Suppressor macrophage (primary cell): ENCODE measurements at places on chromosomes 6 and 20.

GRCh38 chr6:43772681-43773049, 2.7 kb downstream of the VEGFA start:
- DNase-seq = no peak

DNA sequence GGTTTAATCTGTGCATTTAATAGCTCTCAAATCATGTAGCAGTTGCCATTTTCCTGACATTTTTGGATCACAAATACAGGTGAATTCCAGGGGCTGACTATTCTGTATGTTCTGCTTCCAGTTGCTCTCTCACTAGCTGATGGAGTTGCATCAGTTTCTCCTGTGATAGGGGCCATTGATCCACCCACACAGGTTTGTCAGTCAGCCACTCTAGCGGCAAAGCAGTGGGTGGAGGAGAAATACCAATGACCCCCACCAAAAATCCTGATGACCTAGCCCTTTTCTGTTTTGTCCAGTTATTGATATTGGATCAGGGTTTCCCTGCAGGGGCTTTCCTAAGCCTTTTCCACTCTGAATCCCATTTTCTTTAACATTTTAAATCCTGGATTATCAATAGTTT, 72.3 kb upstream of the BTN3A2 start:
- no peak for DNase-seq

GRCh38 chr6:45432977-45433376, 55.2 kb upstream of the SUPT3H start:
- DNase-seq = no peak

GRCh38 chr6:169291646-169292337, 38.1 kb upstream of the THBS2 start:
- no peak for DNase-seq

DNA sequence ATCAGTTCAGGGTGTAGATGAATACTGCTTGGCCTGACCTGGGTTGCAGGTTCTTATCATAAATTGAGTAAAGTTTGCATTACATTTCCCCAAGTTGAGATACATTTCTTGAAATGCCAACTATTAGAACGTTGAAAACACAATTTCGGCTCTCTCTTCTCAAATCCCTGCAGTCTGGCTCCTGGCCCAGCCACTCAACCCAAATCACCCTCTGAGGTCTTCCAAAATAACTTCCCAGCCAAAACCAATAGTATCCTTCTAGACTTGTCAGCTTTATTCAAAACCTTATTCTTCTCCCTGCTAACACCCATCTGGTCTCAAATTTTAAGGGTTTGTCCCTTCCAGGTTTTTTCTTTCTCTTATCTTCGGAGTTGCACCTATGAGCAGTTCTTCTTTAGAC, 263.6 kb downstream of the EYA4 start:
- DNase-seq = no peak

DNA sequence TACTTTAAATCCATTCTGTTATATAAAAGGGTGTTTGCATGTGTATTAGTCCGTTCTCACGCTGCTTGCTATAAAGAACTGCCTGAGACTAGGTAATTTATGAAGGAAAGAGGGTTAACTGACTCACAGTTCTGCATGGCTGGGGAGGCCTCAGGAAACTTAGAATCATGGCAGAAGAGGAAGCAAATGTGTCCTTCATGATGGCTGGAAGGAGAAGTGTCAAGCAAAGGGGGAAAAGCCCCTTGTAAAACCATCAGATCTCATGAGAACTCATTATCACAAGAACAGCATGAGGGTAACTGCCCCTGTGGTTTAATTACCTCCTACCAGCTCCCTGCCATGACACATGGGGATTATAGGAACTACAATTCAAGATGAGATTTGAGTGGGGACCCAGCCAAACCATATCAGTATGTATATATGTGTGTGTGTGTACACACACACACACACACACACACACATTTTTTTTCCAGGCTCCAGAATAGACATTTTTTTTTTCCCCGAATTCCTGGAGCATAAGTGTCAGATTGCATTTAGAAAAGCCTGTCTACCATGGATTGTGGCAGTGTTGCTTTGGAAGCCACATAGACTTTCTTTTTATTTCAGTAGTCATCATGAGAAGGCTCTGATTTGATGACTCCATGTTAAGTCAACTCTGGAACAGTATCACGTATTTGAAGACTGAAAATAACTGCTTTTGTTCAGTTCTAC, 31.5 kb downstream of the KDM1B start:
- DNase-seq = peak; percentile 58

DNA sequence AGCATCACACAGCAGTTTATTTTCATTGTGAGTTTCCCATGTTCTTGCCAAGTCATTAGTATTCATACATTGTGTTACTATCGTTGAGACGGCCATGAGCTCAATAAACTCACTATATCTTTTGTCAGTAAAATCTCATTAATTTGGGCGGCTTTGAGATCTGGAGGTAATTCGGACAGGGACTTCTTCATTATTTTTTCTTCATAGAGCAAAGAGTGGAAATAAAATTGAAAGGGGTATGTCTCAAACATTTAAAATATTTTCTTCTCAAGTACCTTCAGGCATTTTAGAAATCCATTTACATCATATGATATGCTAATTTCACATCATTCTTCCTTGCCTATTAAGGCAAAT, 14.6 kb downstream of the NOX3 start:
- DNase-seq = no peak

DNA sequence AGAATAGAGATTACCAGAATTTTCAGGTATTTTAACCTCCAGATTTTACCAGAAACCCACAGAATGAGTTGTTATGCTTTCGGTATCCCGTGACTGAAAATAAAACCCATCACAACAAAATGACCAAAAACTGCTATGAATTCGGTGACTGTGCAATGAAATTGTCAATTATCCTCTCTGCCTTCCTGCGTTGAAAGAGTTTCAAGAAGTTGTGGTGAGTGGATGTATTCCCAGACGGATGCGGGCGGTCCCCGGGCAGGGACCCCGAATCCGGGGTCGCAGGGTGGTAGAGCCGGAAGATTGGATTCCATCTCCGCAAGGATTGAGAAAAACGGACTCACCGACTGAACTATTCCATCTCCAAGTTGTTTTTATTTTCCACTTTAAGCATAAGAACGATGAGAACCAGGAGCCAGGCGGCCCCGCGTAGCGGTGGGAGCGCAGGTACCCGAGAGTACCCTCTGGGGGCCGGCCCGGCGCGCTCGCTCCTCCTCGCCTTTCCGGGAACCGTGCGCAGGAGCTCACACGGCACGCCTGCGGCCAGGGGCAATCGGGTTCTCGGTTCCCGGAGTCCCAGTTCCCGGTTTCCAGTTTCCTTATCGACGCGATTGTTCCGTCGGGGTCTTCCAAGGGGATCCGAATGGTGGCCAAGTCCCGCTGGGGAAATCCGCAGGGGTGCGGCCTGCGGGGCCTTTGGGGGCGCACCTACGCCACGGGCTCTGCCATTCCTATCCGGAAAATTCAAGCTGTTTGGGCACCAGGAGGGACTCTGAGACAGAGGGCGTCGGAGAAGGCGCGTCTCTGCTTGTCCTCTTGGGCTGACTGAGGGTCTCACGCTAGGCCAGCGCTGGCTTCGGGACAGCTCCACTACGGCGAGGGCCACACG, 104.9 kb upstream of the PRDM1 start:
- DNase-seq = no peak

DNA sequence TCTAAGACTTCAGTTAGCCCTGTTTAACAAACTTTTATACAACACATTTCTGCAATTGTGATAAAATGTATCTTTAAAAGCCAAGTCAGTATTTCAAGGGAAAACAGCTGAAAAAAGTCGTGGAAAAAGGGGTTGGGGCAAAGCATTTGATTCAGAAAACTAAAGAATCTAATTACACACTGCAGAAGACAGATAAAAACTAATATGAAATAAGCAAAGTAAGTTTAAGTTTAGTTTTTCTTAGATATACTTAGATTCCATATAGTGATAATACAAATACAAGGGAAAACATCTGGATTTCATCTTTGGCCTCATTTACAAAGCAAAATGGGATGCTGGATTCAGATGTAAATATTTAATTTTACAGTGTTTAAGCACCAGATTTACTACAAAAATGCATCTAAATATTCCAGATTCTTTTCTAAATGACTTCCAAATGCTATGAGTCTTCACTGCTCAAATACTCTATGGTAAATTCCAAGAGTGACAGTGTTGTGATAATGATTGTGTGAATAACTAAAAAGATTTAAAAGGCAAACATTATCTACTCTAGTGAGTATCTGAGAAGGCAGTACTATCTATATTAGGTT, 1.5 kb upstream of the ADNP start:
- no peak for DNase-seq

GRCh38 chr6:163414117-163414945, at the start of gene QKI:
TSS of gene QKI (plus strand) at chr6:163414718. CDS start at chr6:163415194, 476 bp downstream.
- DNase-seq = peak; percentile 88

- DNase-seq = no peak
Measured at GRCh38 chr6:122322824-122323223, 76.6 kb upstream of the HSF2 start.

DNA sequence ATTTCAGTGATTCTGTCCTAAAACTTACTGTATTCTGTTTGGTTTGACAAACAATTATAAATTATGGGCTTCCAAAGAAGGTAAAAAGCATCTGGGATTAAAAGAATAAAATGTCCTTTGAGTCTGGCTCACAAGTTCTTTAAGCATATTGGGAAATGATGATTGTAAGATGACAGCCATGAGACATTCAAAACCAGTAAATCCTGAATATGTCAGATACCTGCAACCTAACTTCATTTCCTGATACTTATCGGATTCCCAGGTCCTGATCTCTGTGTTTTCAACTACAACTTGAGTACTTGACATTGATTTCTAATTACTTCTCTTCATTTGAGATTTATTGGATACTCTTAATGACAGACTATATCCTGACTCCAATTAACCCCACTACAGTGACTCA, 446.6 kb downstream of the GRIK2 start:
- DNase-seq = no peak
